Urothelium cell line (cell line): ENCODE measurements at places on chromosomes 1 and 21.

DNA sequence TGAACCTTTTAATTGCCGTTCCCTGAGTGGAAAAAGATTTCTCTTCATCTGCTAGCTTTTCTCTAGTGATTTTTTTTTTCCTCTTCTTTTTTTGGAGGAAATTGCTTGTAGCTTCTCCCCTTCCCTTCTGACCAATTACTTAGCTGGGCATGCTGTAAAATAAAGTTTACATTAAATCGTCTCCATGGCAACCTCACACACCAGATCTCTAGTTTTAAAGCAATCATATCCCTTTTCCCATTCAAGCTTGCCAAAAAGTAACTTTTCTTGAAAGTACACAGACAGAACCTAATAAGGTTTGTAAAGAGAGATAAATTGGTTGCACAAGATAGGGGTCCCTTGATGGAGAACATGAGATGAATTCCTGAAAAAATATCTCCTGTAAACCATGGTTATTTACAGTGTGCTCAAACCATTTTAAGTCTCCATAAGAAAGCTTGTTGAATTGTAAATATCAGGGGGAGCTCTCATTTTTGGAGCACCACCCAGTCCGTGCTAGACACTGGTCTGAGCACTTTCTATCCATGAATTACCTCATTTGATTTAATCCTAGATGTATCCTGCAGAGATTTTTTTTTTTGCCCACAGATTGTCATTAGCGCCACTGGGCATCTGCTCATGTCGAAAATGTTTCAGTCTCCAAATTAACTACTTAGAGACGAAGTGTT, 32.6 kb upstream of the HTR1D start:
- DNase-seq, result no peak

DNA sequence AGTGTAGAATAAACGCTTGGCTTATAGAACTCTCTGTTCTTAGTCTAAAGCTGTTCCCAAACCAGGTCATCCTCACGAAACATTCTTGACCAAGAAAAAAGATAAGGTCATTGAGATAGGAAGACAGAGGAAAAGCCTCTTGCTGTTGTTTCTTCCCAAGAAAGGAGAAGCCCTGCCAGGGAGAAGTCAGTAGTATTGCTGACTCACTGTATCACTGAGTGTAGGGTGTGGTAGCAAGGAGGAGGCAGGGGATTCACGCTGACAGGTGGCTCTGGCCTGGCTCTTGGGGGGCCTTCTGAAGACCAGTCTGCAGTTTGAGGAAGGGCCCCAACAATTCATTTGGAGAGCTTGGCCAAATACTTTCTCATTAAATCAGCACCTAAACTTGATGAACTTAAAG, 97.8 kb downstream of the CD247 start:
- DNase-seq, result no peak

- DNase-seq, result no peak
Measured at GRCh38 chr21:33754481-33754880, 112.2 kb downstream of the ITSN1 start.

DNA sequence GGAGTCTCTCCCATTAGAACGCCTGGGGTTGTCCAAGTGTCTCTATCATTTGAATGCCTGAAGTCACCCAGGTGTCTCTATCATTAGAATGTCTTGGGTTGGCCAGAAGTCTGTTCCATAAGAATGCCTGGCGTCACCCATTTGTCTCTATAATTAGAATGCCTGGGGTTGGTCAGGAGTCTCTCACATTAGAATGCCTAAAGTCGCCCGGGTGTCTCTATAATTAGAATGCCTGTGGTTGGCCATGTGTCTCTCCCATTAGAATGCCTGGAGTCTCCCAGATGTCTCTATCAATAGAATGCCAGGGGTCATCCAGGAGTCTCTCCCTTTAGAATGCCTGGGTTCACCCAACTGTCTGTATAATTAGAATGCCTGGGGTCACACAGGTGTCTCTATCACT, 54.5 kb downstream of the RNF187 start:
- DNase-seq, result no peak

GRCh38 chr1:18047122-18047521, 60.5 kb upstream of the IGSF21 start:
- DNase-seq, result no peak

DNA sequence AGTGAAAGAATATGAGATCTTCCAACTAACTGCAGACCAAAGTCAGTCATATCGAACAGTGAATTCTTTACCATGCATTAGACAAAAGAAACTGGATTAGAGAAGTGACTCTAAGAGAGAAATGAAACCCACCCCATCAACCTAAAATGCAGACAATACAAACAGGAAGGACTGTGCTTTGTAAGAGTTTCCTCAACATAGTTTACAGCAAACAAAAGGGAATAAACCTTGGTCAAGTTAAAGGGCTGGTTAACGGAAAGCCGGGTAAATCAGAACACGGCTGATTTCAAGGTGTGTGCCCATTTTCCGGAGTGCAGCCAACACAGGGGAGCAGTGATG, 39.2 kb downstream of the SIPA1L2 start:
- no peak for DNase-seq

DNA sequence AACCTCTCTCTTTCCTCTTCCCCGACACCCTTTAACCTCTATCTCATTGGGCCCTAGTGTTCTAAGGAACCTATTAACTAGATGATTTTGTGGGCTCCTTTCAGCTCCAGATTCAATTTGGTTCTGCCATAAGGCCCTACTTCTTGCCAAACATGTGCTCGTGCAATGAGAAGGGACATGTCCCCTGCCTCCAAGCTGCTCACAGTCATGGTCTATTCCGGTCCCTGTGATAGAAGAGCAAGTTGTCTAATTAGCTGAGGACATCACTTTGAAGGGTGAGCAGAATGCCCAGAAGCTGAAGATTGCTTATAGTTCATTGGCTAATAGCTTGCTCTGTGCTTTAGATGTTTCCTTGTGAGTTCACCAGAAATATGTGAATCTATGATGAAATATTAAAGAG, 76.2 kb downstream of the ZNF648 start:
- no peak for DNase-seq
